ENCODE measurements at places on chromosomes 1 and 21. TPM values are rescaled to one million over a fixed set of nuclear protein-coding genes. Genes with fewer than 3 reads are reported as not detected.
A peak's percentile ranks its signal among the peaks of the same experiment; 100 is the strongest.

DNA sequence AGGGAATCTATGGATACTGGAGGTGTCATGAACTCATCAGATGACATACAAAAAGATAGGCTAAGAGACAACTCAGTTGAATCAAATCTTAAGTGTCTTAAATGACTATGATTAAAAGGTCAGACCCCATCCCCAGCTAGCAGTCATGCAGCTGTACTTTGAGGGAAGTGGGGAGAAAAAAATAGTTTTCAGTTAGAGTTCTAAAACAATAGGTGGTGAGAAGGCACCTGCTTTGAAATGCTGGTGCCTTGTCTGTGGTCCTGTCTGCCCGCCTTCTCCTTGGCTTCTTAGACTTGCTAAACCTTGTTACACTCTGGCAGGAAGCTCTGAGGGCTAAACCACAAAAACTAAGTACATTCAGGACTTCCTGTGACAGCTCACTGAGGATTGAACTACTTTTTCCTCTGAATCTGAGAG lies 15.3 kb downstream of the CD2 start:
- DNase-seq = peak; percentile 74

- DNase-seq = no peak
Measured at GRCh38 chr1:60681095-60681860, 401.1 kb upstream of the NFIA start.

DNA sequence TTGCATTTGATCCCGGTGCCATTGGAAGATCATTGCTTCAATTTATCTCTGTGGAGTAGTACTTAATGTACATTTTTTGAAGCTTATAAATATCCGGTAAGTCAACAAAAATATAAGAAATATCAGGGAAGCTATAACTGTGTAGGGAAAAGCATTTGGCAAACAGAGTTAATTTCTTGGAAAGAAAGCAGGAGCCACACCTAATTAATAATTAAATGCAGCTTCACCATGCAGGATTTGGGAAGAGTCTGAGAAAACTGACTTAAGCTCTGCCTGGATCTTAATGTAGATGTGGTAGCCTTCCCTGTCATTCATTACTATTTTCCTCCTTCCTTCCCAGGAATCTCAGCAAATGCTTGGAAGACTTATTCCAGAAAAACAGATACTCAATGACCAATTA lies 134.5 kb downstream of the ATP5PO start:
- DNase-seq = no peak

WNT9A gene
- 4.1 TPM for total RNA-seq

RHBDL2 gene
- total RNA-seq = not detected

PCP4 gene
- total RNA-seq = not detected

NPR1 gene
- 0.07 TPM for total RNA-seq

GRCh38 chr1:197146101-197147095 lies at the start of gene ASPM:
Gene ASPM (minus strand): TSS chr1:197146669. CDS start chr1:197146437, 232 bp downstream.
- peak; percentile 84 for DNase-seq

DNA sequence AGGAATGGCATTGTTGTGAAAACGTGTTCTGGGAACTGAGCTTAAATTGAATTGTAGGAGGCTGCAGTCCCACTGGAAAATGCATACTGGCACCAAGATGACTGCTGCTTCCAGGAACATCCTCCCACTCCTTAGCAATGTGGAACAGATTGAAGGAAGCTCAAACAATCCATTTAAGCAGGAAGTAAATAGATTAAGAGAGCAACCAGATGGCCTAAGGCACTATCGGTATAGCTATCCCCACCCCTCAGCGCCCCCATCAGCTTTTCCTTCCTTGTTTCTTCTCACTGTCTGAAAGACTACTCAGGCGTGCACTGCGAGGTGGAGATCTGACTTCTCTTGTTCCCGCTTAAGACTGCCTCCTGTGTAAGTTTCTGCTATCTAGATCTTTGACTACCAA lies 4.0 kb upstream of the IFI16 start:
- peak; percentile 37 for DNase-seq

DNA sequence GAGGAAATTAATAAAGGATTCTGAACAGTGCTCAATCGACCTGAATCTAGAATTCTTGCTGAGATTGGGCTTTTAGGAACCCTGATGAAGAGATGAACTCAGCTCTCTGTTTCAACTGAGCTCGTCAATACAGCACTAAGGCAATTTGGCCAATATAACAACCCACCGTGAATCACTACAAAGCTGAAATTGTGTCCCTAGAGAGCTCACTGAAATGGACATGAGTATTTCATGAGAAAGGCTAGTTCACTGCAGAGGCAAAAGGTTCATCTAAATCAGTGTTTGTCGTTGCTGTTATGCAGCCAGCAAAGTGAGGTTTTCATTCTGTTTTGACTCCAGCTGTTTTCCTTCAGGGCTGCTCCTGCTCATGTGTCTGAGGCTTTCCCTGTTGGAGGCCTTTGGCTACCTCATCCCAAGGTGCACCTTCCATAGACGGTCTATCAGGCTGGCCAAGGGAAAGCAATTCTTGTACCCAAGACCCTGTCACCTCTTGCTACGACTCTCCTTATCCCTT lies 83.5 kb downstream of the URB2 start:
- DNase-seq = no peak

NBPF3 gene
- 6.3 TPM for total RNA-seq

DNA sequence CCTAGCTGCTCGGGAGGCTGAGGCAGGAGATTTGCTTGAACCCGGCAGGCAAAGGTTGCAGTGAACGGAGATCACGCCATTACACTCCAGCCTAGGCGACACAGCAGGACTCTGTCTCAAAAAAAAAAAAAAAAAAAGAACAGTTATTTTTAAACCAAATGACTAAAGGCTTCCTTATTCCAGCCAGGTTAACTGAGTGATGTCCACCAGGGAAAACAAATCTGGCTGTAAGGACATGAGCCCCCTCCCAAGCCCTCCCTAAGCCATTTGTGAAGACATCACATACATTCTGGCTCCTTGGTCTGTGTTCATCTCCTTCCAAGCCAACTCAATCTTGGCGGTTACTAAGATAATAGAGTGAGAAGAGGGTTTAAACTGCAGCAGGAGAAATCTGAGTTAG lies 8.2 kb downstream of the TMCC2 start:
- DNase-seq = no peak

- DNase-seq = no peak
Measured at GRCh38 chr1:248704606-248705005, 2.0 kb upstream of the OR14I1 start.

DNA sequence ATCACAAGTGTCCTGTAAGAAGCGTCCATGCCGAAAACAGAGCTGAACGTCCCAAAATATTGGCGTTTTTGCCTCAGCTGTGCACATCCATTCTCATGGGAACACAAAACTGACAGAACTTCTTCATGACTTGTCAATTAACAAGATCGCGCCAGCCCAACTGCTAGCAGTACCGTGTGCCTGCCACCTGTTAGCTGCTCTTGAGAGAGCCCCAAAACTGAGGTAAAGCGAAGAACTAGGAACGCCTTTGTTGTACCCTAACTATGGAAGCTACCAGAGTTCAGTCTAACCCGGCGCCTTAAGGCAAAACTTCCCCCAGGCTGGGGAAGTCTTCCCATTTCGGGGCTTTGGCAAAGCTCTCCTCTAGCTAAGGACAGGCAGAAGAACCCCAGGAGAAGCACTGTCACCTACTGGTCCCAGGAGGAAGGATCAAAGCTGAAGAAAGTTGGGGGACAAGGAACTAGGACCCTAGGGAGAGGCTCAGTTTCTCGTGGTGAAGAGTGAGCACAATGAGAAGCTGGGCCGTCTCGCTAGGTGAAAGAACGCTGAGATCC lies 719 bp downstream of the EYA3 start:
- DNase-seq = peak; percentile 9

DSCAM gene
- 0.18 TPM for total RNA-seq

- peak; percentile 53 for DNase-seq
Measured at GRCh38 chr1:56123421-56123820, 455.9 kb downstream of the PLPP3 start.

DNA sequence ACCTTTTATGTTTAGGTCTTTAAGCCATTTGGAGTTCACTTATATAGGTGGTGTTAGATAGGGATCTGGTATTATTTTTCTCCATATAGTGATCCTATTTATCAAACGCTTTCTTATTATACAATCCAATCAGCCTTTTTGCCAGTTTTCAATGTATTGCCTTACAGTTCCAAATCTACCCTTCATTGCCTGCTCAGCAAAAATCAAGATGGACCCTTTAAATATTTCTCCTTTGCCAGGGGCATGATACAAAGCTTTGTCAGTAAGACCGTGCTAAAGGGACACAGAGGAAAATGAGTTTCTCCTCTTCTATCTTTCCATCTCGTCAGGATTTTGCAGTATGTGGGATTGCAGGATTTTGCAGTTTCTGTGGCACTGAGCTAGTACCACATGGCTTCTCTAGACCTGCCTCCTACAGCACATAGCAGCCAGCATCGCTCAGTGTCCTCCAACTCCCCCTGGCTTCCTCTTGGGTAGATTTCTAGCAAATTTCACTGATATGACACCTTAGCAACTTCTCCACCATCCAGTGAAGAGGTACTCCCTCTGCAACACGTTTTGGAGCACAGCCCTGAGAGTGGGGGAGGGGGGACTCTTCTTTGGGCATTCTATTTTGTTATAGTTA lies 22.5 kb upstream of the CAP1 start:
- DNase-seq = no peak

SARS1 gene
- 355 TPM for total RNA-seq

DNA sequence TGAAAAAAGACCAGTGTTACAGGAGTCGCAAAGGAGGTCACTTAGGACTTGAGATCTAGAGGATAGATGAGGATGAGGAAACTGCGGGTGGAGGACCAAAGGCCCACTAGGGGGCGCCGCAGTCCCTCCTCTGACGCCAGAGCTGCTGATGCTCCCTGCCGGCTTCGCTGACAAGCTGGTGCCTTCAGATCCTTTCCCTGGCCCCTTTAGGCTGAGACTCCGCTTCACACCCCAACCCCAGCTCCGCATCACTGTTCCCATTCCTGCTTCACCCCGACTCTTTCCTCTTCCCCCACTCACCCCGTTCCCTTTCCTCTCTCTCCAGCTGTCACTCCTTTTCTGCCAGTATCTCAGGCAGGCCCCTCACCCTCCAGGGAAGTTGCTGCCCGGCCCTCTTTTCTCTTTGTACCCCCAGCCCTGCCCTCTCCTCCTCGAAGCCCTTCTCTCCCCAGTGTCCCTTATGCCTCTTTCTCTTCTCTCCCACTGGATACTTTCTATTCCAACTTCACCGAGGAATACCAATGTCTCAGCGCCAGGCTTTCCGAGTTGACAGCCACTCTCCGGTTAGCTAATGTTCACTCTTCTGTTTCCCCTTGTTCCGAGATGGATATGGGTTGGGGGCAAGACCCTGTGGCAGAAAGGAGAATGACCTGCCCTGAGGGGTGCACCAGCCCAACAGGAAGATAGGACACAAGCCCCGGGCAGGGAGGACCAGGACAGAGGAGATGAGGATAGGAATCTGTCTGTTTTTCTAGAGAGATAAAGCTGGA lies 4.5 kb downstream of the KCNJ9 start:
- DNase-seq = peak; percentile 15

DNA sequence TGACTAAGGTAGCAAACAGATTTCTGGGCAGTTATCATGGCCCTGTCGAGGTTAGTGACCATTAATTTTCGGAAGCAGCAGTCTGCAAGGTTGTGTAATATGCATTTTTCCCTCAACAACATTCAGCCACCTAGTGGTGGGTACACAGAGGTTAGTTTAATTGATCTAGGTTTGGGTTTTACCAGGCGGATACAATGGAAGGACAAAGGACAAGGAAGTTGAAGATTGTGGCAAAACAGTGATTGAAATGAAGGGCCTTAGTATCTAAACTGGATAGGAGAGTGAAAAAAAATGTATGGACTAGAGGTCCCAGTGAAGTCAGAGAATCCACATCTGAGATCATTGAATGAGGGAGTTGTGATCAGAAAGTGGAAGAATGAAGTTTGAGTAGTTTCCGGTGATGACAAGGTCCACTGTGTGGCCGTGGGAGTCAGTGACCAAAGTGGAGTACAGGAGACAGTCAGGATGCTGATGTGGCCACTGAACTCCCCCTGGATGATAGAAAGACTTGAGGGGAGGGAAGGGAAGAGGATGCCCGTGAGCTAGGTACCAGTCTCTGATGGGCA lies 2.8 kb downstream of the ARMH1 start:
- DNase-seq = peak; percentile 62

CPTP gene
- 25.6 TPM for total RNA-seq

GRCh38 chr21:33892853-33893252 lies 22.8 kb downstream of the ATP5PO start:
- DNase-seq = no peak

MMEL1 gene
- total RNA-seq = not detected

GRCh38 chr1:107776900-107777663 lies 187.9 kb downstream of the VAV3 start:
- no peak for DNase-seq

DNA sequence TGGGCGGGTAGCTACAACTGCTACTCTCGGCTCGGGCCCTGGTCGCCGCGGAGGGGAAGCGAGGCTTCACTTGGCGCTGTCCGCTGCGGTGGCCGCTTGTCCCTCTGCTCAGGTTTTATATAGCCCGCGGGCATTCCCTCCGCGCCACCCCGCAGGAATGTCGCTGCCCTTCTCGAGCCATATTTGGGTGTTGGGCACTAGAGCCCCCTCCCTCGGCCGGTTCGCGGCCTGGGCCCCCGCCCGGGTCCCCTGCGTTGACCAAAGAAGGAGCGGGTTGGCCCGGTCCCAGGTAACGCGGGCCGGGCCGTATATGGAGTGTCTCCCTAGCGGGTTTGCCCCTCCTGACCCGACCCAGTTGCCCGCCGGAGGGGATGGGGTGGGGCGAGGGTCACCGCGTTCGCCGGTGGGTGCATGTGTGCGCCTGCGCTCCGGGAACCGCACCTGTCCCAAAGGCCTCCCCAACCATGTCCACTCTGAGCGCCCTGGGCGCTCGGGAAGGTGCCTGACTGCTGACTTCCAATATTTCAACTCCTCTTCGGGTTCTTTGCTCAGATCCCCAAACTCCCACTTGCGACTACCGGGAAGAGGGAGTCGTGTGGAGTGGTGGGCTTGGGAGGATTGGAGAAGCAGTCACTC lies at the start of gene ACTA1:
Gene ACTA1 (minus strand): TSS at position 90 of the 636 bp plus-strand sequence. CDS start 979 bp downstream, outside the sequence.
- DNase-seq = no peak

DNA sequence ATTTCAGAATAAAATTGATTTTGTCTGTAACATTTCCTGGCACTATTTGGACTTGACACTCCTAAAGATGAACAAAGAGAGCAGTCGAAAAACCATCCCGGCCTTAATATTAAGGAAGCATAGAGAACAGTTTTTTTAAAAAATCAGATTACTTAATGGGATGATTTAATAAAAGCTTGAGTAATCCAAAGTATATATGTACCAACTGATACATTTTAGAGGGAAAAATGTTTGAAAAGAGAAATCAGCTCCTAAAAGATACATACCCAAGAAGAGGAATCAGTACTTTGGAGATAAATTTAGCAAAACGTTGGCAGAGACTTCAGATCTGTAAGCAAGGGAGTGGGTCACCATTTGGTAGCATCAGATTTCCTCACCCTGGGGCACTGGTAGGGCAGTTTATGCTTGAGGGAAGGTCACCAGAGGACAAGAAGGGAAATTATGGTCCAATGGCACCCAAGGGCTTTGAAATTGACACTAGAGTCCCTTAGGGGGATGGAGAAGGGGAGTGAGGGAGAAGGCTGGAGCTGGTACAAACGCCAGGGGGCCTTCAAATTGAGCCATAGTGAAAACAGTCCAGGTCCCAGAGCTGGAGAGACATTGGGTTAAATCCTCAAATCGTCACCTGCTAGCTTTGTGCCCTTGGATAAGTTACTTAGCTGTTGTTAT lies 5.9 kb downstream of the SLAMF7 start:
- DNase-seq = no peak

GRCh38 chr1:56575865-56576264 lies 3.5 kb downstream of the PLPP3 start:
- no peak for DNase-seq

PAQR7 gene
- 15.1 TPM for total RNA-seq
